ENCODE measurements at places on chromosomes 3 and 15.

- DNase-seq: no peak
Measured at GRCh38 chr15:26772154-26773066, at the start of gene GABRB3. Gene GABRB3 (minus strand): TSS chr15:26773066.

GRCh38 chr15:95470997-95471689, 859.4 kb upstream of the NR2F2 start:
- DNase-seq: no peak

- DNase-seq: no peak
Measured at GRCh38 chr15:46703020-46703861, 1014.1 kb upstream of the SEMA6D start.

DNA sequence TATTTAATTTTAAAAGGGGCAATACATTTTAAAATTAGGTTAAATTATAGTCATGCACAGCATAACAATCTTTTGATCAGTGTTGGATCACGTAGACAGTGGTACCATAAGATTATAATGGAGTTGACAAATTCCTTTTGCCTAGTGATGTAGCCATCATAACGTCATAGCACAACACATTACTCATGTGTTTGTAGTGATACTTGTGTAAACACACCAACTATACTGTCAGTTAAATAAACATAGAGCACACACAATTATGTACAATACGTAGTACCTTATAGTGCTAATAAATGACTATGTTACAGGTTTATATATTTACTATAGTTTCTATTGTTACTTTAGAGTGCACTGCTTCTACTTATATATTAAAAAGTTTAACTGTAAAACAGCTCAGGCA, 31.2 kb downstream of the FOXB1 start:
- no peak for DNase-seq

- no peak for DNase-seq
Measured at GRCh38 chr3:30914696-30915095, 20.2 kb upstream of the GADL1 start.

DNA sequence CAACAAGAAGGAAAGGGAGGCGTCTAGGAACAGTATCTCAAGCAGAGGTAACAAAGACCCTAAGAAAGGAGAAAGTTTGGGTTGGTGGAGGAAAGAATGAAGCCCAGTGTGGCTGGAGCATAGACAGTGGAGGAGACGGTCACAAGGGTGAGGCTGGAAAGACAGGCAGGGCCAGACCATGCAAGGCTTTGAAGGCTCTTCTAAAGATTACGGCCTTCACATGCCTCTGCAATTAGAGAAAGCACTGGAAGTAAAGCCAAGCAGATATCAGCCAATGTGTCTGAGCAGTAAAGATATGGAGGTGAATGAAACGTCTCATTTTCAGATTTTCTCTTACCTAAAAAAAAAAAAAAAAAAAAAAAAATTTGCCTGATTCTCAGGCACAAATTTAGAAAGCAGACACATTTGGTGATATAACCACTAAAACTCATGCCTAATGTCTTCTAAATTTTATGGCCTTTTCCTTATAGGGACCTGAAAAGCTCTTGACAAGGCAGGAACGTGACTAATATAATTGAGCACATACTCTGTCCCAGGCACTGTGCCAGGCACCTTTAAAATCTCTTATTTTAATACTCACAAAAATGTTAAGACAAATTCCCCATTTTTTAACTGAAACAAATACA, 184.1 kb downstream of the MECOM start:
- no peak for DNase-seq

DNA sequence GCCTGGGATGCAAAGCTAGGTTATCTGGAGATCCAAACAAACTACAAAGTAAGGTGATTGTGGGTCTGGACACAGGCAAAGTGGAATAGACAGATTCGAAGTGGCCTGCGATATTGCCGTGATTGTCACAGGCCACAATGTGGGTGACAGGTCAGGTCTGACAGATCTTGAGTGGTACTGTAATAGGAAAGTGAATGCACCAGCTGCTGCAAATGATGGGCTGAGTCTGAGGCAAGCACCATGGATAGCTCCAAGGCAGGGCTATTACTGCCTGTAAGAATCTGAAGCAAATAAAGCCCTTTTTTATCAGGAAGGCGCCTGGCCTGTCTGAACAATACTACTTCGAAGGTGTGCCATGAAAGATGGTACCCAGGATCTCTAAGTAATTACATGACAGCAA, 10.0 kb downstream of the ARMC8 start:
- no peak for DNase-seq

GRCh38 chr3:136543385-136543784, 208.8 kb downstream of the STAG1 start:
- DNase-seq: no peak

DNA sequence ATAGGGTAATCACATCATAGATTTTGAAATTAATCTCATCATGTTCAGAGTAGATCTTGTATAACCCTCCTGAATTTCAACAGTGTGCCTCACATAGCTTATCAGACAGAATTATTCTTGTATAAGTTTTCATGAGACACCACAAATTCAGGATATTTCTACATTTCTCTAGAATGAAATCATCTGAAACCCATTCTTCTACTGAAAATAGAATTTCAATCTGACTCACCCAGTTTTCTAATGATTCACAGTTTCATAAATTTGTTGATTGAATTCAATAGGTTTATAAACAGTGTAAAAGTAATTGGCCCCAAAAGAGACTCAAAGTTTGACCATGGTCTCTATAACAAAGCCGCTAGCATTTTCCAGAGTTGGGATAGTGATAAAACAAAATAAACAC, 1082.6 kb upstream of the EPHA6 start:
- no peak for DNase-seq

DNA sequence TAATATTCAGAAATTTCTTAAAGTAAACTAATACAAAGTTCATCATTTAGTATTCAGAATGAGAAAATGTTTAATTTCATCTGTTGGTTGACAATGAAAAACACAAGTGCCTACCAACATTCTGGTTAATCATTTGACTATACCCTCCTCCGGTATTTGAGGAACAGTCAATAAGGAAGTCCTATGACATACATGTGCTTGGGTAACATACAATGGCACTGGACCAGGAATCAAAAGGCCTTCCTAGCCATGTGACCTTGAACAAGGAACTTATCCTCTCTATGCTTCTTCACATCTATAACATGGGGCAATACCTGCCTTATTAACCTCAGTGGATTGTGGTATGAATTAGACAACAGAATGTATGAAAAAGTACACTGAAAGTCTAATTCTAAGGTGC, 65.8 kb downstream of the ZNF280D start:
- no peak for DNase-seq

GRCh38 chr3:160355826-160356225, 43.2 kb downstream of the IFT80 start:
- no peak for DNase-seq

DNA sequence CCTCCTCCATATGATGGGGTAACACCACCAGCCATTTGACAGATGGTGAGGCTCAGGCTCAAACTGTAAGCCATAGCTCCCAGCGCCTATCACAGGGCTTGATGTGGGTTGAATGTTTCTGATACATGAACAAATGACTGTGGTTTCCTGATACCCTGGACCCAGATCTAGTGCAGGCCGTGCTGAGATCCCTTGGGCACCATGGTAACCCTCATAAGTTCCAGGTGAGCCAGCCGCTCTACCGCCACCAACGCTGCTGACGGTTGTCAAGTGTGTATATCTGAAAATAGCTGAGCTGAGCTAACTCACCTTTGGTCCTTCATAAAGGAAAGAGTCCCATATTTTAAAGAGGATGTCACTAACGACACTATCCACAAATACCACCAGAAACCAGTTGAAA, 74.5 kb downstream of the TBC1D2B start:
- no peak for DNase-seq

GRCh38 chr3:27758083-27758482, 36.0 kb upstream of the EOMES start:
- peak; percentile 44 for DNase-seq

GRCh38 chr15:100941536-100941935, 22.4 kb downstream of the LRRK1 start:
- DNase-seq: no peak

GRCh38 chr3:39260957-39261356, 18.9 kb downstream of the CX3CR1 start:
- DNase-seq: peak; percentile 66

GRCh38 chr3:197613199-197613598, 57.4 kb upstream of the BDH1 start:
- DNase-seq: peak; percentile 22

- DNase-seq: no peak
Measured at GRCh38 chr3:18988614-18989229, 159.6 kb upstream of the KCNH8 start.

DNA sequence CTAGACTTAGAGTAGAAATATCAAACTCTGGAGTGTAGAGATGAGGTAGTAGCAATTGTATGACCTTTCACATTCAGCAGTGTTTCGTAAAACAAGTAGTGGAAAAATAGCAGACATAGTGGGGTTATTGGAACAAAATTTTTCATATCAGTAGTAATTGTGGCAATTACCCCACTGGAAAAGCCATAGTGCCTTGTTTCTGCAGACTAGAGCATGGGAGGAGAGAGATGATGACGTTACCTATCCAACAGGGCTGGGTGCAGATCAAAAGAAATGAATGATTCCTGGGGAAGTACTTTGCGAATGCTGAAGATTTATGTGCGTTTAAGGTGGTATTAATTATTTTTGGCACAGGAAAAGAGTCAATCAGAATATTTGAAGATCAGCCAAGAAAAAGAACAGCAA, 147.0 kb upstream of the LRRFIP2 start:
- DNase-seq: no peak

DNA sequence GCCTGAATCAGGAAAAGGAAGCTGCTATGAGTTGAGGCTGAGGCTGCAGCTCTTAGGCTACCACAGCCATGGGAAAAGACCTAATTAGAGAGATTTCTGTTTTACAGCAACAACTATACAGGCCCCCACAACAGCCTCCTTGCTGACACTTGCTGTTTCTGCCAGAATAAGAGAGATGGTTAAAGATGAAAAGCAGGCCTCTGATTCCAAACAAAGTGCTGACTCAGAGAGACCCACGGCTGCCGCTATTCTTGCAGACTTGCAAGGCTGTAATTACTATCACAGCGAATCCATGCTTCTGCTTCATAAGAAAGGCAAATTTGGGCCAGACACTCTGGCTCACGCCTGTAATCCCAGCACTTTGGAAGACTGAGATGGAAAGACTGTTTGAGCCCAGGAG, 41.8 kb downstream of the MCF2L2 start:
- DNase-seq: no peak

GRCh38 chr3:190130037-190130436, 9.3 kb upstream of the P3H2 start:
- no peak for DNase-seq

GRCh38 chr15:89433686-89434085, 62.7 kb downstream of the RHCG start:
- DNase-seq: no peak

DNA sequence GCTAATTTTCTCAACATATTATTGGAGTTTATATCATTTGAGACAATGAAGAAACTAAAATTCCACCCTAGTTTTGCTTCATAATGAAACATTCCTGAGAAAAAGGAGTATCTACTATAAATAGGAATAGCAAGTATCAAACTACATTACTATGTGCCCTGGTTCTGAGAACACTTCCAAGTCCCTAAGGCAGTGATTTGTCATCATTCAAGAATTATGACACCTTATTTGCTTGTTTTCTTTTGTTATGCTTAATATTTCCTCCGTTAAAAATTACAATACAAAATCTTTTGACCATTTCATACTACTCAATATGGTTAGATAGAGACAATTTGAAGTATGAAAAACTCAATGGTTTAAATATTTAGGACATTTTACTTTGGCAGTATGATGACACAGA, 707.8 kb upstream of the GOLIM4 start:
- DNase-seq: no peak

GRCh38 chr3:49805367-49805782, 2.3 kb downstream of the INKA1 start:
- DNase-seq: no peak

- peak; percentile 77 for DNase-seq
Measured at GRCh38 chr15:100849021-100849854, 30.4 kb upstream of the ALDH1A3 start.

DNA sequence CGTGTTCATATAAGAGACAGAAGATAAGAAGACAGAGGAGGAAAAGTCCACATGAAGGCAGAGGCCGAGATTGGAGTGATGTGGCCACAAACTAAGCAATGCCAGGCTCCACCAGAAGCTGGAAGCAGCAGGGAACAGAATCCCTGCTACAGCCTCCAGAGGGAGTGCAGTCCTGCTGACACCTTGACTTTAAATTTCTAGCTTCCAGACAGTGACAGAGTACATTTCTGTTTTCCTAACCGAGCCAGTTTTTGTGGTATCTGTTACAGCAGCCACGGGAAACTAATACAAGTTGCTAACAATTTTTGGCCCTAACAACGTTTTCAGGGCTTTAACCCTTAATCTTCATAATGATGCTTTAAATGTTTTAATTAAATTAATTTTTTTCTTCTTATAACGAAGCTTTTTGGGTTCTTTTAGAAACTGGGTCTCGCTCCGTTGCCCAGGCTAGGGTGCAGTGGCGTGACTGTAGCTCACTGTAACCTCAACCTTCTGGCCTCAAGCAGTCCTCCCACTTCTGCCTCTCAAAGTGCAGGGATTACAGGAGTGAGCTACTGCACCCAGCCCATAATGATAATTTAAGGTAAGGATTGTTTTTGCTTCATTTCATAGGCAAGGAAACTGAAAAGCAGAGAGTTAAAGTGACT, 202.3 kb upstream of the PROK2 start:
- DNase-seq: no peak

DNA sequence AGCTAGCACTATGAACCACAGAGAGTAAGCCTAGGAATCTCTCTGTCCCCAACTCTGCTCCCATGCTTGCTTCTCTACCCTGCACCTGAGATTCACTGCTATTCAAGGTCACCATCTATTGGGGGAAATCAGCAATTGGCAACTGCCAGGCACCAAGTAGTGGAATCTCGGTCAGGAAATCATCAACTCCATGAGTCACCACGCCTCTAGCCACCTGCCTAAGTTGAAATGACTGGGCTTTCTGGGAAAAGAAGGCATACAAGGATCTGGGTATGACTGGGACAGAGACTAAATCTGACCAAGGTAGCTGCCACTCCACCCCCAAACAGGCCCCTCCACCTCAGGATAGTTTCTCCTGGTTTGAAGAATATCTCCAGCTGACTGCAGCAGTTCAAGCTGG, 464.1 kb upstream of the CBLB start:
- DNase-seq: peak; percentile 58

GRCh38 chr3:4776399-4776979, 202.7 kb upstream of the BHLHE40 start:
- DNase-seq: no peak

DNA sequence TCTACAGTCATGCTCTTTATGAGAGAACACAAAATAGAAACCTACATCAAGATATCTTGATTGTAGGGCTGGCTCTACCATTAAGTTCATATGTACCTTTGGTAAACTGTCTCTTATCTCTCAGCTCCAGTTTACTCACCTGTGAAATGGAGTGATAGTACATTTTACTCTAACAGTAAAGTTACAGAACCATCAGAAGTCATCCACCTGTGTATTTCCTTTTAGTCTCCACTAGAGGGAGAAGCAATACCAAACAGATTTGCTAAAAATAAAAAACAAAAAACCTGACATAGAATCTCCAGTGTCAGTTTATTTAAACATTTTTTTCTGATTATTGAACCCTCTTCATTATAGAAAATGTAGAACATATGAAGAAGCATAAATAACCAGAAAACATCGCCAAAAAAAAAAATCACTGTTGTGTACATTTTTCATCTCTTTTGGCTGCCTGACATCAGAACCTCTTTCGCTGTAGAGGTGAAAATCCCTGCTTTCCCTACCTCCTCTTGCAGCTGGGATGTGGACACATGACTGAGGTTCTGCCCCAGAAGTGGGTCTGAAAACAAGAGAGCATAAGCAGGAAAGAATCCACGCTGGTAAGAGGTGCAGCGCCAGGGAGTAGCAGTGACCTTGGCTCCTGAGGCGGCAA, 48.7 kb upstream of the WDR72 start:
- DNase-seq: no peak

- peak; percentile 28 for DNase-seq
Measured at GRCh38 chr3:102114264-102114979, 265.1 kb downstream of the NFKBIZ start.

All from stimulated activated naive CD8-positive, alpha-beta T cell treated with anti-CD3 and anti-CD28 coated beads, Interleukin-15, Interleukin-2, amounts not matched to agents 100 U/mL and 50 U/mL, for 24 hours (primary cell).